Activated naive CD8-positive, alpha-beta T cell treated with anti-CD3 and anti-CD28 coated beads for 36 hours (primary cell): ENCODE measurements at places on chromosomes 4 and X. TPM values are rescaled to one million over a fixed set of nuclear protein-coding genes. Genes with fewer than 3 reads are reported as not detected.

STPG2 gene
- not detected for total RNA-seq

PNMA6F gene
- not detected for total RNA-seq

SMIM31 gene
- total RNA-seq = not detected

GRCh38 chrX:105816517-105816916, 5.8 kb upstream of the NRK start:
- H3K4me1 ChIP-seq = no peaks in the 10 kb centered on the region
- no peaks in the 10 kb centered on the region for H3K36me3 ChIP-seq
- peaks cover 18% of the 10 kb centered on the region for H3K27me3 ChIP-seq
- H3K4me3 ChIP-seq = no peak overlapping the region

- H3K4me1 ChIP-seq = no peaks in the 10 kb centered on the region
- no peaks in the 10 kb centered on the region for H3K36me3 ChIP-seq
- no peak for DNase-seq
- no peak overlapping the region for H3K27ac ChIP-seq
- H3K4me3 ChIP-seq = no peak overlapping the region
- peaks cover 10% of the 10 kb centered on the region for H3K27me3 ChIP-seq
Measured at GRCh38 chr4:122412547-122412946, 33.7 kb downstream of the ADAD1 start.

DNA sequence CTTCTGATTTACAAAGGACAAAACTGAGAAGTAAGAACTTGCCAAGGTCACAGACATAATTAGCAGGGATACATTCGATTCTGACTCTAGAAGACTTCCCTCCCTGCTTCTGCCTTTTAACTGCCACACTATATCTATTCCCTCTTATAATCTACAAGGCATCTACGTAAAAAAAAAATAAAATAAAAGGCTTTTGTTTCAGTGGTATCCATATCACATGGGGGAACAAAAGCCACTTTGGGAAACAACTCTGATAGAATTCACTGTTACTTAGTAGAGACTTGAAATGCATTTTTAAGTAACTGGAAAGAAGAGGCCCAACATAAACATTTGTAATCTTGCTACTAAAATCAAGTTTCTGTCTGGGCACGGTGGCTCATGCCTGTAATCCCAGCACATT, 247.2 kb downstream of the SCFD2 start:
- no peak for DNase-seq
- H3K27ac ChIP-seq = no peak overlapping the region
- no peak overlapping the region for H3K4me3 ChIP-seq
- H3K36me3 ChIP-seq = peaks cover 34% of the 10 kb centered on the region

DNA sequence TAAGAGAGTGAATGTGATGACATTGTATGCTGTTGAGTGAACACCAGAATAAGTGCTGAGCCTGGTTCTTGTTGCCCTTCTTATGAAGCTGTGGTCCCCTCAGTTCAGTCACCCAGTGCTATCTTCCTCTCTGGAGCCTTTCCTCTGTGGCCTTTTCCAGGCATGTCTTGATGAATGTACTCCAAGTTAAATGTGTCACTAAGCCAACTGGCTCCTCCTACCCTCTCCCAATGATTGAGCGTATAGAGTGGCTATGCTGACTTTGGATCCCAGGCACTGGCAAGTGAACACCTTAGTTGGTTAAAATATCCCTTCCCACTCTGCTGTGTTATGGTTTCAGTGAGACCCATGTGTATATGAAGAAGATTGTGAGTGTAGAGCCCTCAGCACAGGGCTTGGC, 134.1 kb upstream of the MAMLD1 start:
- no peaks in the 10 kb centered on the region for H3K27me3 ChIP-seq
- no peak overlapping the region for H3K4me3 ChIP-seq
- no peaks in the 10 kb centered on the region for H3K36me3 ChIP-seq

DNA sequence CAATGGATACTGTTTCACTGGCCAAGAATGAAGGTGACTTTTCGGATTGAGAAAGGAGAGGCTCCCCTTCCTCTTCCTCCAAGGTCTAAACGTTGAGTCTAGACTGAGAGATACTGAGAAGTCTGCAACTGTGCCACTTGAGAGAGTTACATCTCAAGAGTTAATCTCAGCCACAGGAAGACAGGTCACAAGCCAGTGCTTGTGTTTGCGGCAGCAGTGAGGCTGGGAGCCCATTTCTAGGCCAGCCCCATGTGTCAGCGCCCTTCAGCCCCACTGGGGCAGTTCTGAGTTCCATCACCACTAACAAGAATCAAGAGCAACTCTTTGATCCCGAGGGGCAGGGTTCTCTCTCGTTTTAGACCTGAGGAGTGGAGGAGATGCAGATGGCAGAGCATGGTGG, 7.3 kb upstream of the SEC24D start:
- H3K4me1 ChIP-seq = peaks cover 1% of the 10 kb centered on the region
- no peaks in the 10 kb centered on the region for H3K36me3 ChIP-seq
- peaks cover 7% of the 10 kb centered on the region for H3K27me3 ChIP-seq
- no peak overlapping the region for H3K4me3 ChIP-seq

DNA sequence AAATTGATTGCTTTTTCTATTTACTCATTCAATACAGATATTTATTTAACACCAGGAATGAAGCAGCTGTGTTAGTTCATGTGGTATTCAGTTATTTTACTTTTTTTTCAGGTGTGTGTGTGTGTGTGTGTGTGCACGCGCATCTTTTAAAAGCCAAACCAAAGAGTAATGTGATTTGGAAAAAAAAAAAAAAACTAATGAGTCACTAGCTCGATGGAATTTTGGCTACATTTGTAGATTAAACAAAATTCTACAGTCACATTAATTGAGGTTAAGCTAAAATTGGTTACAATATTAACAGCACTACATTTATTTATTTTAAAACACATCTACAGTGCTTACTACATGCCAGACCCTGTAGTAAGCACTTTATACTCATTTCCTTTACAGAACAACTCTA, 66.8 kb downstream of the HHIP start:
- H3K4me3 ChIP-seq = no peak overlapping the region
- peaks cover 4% of the 10 kb centered on the region for H3K27me3 ChIP-seq
- DNase-seq = no peak
- no peaks in the 10 kb centered on the region for H3K36me3 ChIP-seq

DNA sequence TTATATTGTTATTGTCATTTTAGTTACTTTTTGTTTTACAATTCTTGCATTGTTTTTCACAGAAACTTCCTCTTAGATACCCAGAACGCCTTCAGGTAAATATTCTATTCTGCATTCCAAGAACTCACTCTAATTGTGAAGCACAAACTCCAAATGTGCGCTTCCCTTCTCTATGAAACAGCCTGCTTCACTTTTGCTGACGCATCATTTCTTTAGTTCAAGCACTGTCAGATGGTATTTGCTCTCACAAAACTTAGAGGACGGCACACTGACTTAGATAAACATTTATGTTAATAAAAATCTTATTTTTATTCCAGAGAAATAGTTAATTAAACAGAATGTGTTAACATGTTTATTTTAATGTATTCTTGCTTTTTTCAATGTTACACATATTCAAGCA, 3.3 kb downstream of the CSN1S1 start:
- no peaks in the 10 kb centered on the region for H3K27me3 ChIP-seq
- H3K36me3 ChIP-seq = no peaks in the 10 kb centered on the region
- no peak overlapping the region for H3K4me3 ChIP-seq
- DNase-seq = no peak
- H3K27ac ChIP-seq = no peak overlapping the region
